ENCODE measurements at places on chromosomes 3 and 15.

GRCh38 chr15:91803260-91803659 lies 50.2 kb upstream of the SLCO3A1 start:
- DNase-seq, result no peak

DNA sequence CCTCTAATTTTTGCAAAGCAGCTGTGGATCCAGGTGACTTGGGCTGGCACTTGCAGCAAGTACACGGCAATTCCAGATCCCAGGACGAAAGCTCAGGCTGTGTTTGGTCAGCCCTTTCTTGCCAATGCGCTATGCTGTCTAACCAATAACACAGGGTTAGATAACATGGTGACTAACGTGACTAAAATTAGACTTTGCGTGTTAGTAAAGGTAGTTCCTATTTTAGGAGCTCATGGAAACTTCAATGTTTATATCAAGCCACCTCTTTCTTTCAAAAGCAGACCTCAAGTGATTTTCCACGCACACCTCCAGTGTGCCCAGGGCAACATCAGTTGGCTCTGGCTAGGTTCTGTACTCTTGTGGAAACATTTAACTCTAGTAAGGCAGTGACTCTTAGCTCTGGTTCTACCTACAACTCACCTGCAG lies 32.5 kb downstream of the CDCP1 start:
- no peak for DNase-seq

- no peak for DNase-seq
These were observed 5.7 kb downstream of the EIF4G1 start for GRCh38 chr3:184320104-184320445.

DNA sequence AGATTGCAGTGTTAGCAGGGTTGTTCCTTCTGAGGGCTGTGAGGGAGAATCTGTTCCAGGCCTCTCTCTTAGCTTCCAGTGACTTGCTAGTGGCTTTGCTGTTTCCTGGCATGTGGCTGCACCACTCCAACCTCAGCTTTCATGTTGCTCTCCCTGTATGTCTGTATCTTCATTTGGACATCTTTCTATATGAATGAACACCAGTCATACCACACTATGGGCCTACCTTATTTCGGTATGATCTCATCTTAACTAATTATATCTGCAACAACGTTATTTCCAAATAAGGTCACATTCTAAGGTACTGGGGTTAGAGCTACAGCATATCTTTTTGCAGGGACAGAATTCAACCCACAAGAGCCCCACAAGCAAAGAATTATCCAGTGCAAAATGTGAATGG lies 356.7 kb upstream of the UMPS start:
- DNase-seq, result no peak

GRCh38 chr3:127159543-127159942 lies 33.4 kb upstream of the PRR23E start:
- DNase-seq, result no peak

DNA sequence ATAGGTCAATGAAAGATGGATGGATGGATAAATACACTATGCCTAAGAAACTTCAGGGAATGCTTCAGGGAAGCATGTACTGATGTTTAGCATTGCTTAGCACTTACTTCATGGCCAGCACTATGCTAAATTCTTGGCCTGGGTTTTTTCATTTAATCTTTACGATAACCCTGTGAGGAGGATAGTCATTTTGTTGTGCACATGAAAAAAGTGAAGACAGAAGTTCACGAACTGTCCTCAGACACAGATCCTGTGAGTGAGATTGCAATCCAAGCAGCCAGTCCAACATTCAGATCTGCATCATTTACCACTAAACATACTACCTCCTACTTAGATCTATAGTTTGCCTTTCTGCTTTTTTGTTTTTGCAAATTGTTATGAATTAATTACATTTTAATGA lies 510.8 kb upstream of the AGTR1 start:
- no peak for DNase-seq

DNA sequence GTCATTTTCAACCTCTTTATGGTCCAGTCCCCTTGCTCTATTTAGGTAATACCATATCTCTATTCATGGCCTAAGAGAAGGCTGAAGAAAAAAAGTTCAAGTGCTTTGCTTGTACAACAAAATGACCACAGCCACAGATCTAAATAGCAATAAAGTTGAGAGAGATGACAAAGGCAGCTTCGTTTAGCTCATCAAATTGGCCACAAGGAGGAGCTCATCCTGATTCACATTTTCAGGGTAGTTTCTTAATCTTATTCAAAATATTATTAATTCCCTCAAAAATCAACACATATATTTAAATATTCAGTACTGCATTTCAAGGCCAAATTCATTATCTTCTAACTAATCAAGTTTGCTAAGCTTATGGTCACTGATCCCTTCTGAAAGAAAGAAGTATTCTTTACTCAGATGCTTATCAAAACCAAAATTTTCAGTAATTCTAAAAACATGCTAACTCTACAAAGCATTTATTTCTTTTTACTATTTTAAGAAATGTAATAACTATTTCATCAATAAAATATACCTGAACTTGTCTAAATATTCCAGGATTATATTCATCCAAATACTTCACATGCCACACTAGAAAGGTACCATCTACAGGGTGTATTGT lies 85.5 kb downstream of the DMXL2 start:
- no peak for DNase-seq

DNA sequence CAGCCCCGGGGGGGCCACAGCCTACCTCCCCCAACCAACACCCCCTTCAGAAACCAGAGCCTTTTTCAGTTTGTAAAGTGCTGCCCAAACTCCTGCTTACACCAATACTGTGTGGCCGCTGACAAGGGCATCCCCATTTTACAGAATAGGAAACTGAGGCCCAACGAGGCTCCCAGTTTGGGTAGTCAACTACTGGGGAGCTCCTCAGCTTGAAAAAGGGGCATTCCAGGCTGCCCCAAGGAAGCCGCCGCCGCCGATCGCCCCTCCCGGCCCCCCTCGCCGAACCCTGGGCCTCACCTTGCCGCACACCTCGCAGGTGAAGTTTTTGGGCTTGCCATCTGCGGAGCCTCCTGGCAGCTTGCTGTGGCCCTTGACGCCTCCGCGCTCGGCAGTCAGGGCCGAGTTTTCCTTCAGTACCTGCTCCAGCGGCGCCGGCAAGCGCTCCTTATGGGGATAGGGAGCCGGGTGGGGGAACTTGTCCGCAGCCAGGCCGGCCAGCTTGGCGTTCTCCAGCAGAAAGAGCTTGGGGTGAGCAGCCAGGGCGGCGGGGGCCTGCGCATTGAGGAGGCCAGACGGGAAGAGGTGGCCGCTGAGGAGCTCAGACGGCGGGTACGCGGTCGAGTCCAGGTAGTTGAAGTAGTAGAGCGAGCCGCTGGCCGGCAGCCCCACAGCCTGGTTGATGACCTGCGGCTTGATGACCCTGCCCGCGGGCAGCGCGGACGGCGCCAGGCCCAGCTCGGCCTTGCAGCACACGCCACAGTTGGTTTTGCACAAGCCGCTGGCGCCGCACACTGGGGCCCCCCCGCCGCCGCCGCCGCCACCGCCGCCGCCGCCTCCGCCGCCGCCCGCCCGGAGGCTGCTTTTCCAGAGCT lies 1.4 kb downstream of the FEZF2 start:
- no peak for DNase-seq

DNA sequence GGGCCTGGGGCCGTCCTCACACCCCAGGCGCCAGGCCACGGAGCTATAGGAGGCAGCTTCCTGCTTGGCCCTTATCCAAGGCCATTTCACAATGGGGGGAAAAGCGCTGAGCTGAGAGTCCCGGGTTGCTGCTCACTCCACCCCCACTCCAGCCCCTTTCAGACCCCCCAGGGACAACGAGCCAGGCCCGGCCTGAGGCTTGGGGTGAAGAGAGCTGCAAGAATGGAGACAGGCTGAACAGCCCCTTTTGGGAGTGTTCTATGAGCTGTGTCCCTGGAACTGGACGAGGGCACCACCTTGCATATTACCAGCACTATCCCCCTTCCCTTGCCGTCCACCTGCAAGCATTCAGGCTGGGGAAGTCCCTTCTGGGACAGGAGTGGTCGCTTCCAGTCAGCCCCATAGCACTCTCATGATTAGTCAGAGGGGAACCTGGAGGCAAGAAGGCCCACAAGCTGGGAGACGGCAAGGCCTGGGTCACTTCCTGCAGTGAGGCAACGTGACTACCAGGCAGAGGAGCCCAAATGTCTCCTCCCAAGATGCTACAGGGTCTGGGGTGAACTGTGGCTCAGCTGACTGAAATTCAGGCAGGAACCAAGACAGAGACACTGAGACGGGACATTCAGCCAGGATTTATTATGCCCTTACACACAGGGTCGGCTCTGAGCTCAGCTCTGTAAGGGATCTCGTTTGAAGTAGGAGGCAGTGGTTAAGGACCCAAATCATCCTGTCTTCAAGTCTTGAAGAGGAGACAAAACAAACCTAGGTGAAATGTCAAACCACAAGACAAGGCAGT lies 8.6 kb upstream of the SRP14 start:
- DNase-seq, result peak; percentile 22

- DNase-seq, result no peak
These were observed 32.1 kb upstream of the TNFAIP8L3 start for GRCh38 chr15:51126842-51127241.

DNA sequence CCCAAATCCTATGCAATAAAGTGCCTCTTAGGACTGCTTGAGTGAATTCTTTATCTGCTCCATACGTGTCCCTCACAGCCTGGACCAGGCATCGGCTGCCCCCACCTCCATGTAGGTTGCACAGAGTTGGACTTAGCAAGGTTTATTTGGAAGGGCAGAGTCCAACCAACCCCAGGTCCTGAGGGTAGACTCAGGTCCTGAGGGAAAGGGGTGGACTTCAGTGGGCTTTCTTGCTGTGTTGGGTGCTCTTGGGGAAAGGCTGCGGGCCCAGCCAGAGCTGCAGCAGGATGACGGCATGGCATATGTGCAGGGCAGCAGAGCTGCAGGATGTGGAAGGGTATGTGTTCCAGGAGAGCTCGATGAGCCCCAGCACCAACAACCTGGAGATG lies 6.5 kb downstream of the ALG3 start:
- no peak for DNase-seq

GRCh38 chr3:114446600-114446999 lies 152.8 kb downstream of the TIGIT start:
- no peak for DNase-seq

- peak; percentile 19 for DNase-seq
These were observed at the start of gene CFAP44 for GRCh38 chr3:113441051-113441770. CFAP44 (minus strand) TSS chr3:113441493; CDS start chr3:113433664, 7,829 bp downstream.

- DNase-seq, result no peak
These were observed 361.6 kb downstream of the LSAMP start for GRCh38 chr3:116083683-116084082.

- DNase-seq, result no peak
These were observed 405.4 kb upstream of the TBL1XR1 start for GRCh38 chr3:177602601-177603147.

GRCh38 chr15:51144021-51144532 lies 49.4 kb upstream of the TNFAIP8L3 start:
- DNase-seq, result no peak

- no peak for DNase-seq
These were observed 88.7 kb upstream of the TNIK start for GRCh38 chr3:171548917-171549316.

DNA sequence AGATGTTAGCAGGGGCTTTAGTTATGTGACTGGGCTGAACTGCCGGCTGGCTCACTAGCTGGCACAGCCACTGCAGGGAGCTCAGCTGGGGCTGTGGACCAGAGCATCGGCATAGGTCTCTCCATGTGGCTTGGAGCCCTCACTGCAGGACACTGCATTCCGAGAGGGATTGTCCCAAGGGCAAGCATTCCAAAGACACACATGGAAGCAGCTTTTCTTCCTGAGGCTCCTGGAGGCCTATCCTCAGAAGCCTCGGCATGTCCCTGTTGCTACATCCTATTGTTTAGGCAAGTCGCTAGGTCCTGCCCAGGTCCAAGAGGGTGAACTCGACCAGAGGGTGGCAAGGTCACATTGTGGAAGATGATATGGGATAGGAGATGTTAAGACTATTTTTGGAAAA lies 209.8 kb downstream of the PLCL2 start:
- no peak for DNase-seq

DNA sequence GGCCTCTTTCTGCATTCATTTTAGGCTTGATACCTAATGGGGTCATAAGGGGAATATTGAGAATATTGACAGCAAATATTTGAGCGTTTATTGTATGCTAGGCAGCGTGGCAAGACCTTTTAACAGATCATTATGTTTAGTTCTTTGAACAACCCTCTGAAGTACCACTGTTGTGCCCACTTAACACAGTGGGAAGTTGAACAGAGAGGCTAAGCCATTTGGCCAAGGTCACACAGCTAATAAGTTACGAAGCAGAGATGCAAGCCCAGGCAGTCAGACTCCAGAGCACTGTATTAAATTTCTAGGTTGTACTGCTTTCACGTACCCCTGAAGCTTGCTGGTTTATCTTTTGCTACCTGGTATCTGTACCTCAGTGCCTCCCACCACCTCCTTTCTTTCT lies 1.1 kb downstream of the RAB7A start:
- no peak for DNase-seq

DNA sequence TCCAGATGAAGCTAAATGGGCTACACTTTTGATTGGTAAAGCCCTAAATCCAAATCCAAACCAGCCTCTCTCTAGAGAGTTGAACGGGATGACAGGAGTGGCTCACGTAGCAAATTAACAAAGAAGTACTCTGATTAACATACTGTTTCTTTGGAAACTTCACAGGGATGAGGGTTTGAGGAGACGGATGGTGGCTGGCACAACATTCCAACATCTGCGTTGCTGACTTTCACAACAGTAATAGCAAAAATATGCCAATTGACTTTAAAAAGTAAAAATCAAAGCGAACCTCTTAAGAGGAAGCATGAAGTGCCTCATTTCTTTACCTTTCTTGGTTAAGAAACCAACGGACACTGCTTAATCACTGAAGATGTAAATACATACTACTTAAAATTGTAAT lies 181.4 kb downstream of the TBL1XR1 start:
- no peak for DNase-seq

GRCh38 chr3:11244121-11244677 lies 28.0 kb upstream of the ATG7 start:
- no peak for DNase-seq

DNA sequence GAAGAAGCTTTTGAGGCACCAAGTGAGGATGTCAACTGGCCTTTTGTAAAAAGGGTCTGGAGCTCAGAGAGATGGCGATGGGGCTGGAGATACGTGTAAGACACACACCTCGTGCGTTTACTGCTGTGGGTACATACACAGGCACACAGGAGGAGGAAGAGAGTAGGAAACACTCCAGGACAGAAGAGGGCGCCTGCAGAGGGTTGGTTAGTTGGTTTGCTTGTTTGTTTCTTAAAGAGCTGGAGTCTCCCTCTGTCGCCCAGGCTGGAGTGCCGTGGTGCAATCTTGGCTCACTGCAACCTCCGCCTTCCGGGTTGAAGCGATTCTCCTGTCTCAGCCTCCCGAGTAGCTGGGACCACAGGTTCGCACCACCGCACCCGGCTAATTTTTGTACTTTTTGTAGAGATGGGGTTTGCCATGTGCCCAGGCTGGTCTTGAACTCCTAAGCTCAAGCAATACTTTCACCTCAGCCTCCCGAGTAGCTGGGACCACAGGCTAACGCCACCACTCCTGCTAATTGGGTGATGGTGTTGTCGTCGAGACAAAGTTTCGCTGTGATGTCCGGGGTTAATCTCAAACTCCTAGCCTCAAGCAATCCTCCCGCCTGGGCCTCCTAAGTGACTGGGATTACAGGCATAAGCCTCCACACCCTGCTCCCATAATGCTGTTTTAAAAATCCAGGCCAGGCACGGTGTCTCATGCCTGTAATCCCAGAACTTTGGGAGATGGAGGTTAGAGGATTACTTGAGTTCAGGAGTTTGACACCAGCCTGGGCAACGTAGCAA lies 1.3 kb upstream of the PRR20G start:
- DNase-seq, result no peak

GRCh38 chr3:88150371-88150770 lies 612 bp downstream of the C3orf38 start:
- DNase-seq, result peak; percentile 4

GRCh38 chr3:458653-459310 lies 262.2 kb downstream of the CHL1 start:
- no peak for DNase-seq

- no peak for DNase-seq
These were observed 59.1 kb upstream of the PSMD6 start for GRCh38 chr3:64082411-64082810.
